ENCODE measurements at places on chromosomes 5 and 9.

GRCh38 chr5:123099514-123100151 is 10.6 kb downstream of the PRDM6 start:
- DNase-seq = no peak

DNA sequence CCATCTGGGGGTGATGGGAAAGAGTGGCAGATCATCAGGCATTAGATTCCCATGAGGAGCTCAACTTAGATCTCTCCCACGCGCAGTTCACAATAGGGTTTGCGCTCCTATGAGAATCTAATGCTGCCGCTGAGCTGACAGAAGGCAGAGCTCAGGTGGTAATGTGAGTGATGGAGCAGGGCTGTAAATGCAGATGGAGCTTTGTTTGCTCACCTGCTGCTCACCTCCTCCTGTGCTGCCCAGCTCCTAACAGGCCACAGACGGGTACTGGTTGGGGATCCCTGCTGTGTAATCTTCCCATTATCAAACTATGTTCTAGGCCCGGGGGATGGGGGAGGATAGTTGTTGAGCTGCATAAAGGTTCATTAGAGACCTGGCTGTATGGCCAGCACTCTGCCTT is 58.4 kb downstream of the UGCG start:
- DNase-seq = no peak

- no peak for DNase-seq
These were observed 189.6 kb downstream of the NR3C1 start for GRCh38 chr5:143213851-143214363.

DNA sequence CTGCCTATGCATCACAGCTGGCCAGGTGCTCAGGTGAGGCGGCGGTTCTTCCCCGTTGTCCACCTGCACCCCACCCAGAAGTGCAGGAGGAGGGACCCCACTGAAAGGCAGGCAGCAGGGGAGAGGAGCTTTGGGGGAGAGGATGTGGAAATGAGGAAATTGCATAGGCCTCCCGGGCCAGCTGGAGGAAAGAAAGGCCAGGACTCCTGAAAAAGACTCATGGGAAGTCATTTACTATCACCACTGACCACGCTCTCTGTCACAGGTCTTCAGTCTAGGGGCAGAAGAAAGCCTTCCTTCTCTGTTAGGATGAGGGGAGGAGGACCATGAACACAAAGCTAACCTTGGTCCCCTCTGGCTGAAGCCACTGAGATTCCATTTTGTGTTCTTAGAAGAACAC is 28.1 kb downstream of the KCNMB1 start:
- no peak for DNase-seq

- DNase-seq = no peak
These were observed 346.9 kb downstream of the DEPDC1B start for GRCh38 chr5:60352992-60353599.

- DNase-seq = no peak
These were observed 263.2 kb downstream of the GAS1 start for GRCh38 chr9:86684148-86684547.

GRCh38 chr9:76372336-76372735 is 21.9 kb downstream of the RFK start:
- DNase-seq = no peak

- DNase-seq = no peak
These were observed 191.1 kb downstream of the BNC2 start for GRCh38 chr9:16679327-16679821.

Measured in HS-5 (cell line).